ENCODE measurements at places on chromosomes 5 and 9.
A peak's percentile ranks its signal among the peaks of the same experiment; 100 is the strongest.

GRCh38 chr5:168228668-168229067, 62.8 kb upstream of the WWC1 start:
- DNase-seq: no peak

- no peak for DNase-seq
Measured at GRCh38 chr5:24854350-24854749, 209.6 kb upstream of the CDH10 start.

DNA sequence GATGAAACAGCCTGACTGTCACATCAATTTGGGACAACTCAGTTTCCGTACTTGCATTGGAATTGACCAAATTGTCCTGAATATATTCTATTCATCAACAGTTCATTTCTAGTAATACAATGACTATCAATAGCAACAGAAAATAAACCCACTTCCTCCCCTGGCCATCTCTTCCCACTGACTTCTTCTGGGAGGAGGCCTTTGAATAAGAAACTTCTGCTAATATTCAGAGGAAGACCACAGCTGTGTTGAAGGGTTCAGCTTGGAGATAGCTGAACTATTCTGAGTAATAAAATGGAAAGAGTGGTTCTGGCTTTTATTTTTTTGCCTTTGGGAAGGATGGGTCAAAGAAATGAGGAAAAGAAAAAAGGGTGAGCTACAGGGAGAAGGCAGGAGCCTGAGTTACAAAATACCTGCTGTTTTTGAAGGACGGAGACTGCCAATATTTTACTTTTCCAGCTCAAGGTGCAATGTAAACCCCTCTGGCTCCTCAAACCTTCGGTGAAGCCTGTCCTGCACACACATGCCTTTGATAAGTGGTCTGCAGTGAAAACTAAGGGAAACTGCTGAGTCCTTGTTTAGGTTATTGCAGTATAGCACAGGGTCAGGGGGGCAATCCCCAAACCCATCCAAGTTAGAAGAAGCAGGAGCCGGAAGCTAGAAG, 29.9 kb downstream of the FYB1 start:
- DNase-seq: no peak

DNA sequence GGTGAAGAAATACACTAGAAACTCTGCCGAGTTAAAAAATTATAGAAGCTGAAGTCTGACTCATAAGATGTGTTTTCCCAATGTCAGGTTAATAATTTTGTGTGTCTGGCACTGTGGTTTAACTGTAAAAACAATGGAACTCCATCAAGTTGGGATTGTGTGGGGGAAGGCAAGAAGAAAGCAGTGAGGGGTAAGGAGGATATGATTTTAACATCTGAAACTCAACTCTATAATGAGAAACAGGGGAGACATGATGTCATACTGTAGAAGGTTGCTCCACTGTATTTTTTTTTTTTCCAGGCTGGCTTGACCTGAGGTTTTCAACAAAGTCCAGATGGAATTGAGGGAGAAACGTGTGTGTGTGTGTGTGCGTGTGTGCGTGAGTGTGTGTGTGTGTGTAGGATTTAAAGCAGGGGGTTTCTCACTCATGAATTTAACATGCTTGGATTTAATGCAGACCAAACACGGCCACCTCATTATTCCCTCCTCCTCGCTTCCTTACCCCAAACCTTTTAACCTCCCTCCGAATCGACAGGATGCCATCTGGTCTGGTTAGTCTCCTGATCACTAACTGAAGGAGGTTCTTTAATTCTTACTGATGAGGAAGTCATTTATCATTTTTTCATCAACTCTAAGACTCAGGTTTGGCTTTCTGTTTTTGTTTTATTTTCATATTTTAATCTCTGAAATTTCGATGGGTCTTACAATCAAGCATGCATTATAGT, 140.2 kb upstream of the LPAR1 start:
- no peak for DNase-seq

DNA sequence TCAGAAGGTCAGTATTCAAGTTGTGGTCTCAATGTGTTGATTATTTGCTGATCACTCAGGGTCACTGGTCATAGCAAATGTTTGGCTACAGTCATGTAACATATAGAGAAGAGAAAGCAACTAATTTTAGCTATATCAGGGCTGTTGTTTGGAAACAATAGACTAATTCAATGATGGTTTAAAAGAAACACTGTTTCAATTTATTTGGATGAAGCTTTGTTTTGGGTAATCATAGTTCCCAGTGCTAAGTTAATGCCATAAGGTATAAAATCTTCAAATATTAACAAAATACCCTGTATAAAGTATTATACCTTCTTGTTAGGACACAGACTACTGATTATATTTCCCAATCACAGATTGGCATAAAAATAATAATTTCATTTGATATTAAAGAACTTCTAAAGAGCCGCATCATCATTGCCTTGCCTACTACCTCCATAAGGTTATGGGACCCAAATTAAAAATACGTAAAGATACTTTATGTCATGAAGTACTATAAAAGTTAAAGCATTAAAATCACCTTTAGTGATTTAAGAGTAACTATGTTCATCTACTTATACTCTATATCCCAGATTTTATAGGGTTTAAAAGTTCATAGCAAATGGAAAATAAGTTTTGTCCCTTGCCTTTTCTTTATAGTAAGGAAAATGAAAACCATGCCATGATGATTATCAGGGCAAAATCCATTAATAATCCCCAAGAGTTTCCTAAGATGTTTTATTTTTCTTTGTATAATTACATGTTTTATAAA, 6.0 kb downstream of the NR3C1 start:
- DNase-seq: no peak

DNA sequence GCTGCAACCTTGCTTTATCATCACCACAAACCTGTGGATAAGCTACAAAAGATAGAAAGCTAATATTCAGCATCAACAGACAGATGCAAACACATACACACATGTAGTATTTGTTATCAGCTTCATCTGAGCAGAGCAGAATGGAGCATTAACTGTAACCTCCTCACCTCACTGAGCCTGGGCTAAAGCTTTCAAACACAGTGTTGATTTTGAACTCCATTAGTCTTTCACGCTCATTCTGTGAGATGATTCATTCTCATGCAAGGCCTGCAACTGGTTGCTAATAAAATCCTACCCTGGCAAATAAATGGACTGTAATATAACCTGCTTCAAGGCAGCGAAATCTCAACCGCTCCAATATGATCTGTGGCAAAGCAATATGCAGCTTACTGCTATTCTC, 1360.6 kb upstream of the ACO1 start:
- no peak for DNase-seq

GRCh38 chr5:157563929-157564716, 11.5 kb downstream of the ADAM19 start:
- no peak for DNase-seq

DNA sequence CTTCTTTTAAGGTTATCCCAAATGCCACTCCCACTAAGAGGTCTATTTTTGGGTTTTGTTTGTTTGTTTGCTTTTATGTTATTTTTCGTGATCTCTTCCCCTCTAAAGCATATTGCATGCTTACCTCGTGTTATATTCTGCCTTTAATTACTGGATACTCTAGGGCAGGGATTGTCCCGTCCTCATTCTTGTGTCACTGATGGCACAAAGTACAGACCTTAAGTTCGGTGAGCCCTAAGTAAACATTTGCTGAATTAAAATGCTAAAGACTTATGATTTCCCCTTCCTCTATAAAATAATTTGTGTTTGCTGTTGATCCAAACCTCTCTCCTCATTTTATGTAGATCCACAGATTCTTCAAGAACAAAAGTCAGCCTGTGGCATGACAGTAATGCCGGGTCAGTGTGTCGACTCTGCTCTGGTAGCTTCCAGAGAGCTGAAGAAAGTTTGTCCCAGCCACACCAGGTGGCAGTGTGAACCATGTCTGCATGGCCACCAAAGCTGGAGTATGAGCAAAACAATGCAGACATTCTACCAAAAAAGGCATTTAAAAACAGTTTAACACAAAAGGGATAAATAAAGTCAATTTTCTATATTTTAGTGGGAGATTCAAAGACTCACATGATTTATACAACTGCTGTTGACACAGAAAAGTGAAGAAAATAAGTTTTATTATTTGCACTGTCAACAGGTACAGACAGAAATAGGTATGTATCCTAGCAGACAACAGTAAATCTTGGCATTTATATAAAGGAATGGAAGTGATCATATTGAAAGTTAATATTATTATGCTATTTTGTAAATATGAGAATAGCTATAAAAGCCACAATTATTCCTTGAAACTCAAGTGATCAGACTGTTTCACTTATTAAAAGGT, 17.9 kb upstream of the POC5 start:
- DNase-seq: peak; percentile 46

DNA sequence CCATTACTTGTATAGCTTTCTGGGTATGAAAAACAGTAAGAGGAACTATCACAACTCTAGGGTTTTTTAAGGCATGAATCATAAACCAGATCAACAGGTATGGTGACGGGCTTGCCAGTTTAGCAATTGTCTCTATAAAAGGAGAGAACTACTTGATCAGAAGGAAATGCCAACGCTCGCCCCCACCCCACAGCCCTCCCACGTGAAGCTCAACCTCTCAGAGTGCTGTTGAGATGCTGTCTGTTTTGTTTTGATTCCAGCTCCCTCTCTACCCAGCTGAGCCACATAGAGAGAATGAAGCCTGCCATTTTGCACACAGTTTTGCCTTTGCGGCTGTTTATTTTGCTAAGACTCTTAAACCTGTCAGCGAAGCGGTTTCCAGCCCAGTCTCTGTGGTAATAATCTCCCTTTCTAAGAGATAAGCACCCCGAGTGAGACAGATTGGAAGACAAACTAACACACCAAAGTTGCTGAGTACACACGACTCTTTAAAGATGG, 257.9 kb upstream of the ANKRD55 start:
- peak; percentile 24 for DNase-seq

- no peak for DNase-seq
Measured at GRCh38 chr5:81912933-81913332, 58.9 kb upstream of the ATG10 start.

DNA sequence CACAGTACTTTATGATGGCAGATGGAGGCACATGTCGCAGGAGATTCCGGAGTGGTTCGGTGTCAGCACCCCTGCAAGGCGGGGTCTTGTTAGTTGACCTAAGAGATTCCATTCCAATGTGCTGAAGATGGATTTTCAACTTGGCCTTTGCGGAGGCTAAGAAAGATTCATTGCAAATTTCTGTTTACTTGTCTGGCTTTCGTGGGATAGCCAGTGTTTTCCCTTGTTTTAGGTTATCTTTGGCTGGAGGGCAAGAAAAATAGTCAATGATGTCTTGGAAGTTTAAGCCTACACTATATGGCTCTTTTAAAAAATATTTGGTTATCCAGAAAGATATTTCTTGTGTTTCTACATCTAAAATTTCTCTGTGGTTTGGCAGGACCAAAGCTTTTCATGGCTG, 123.6 kb upstream of the PTCH1 start:
- DNase-seq: no peak

GRCh38 chr9:133119846-133120500, 1.1 kb downstream of the RALGDS start:
- no peak for DNase-seq

DNA sequence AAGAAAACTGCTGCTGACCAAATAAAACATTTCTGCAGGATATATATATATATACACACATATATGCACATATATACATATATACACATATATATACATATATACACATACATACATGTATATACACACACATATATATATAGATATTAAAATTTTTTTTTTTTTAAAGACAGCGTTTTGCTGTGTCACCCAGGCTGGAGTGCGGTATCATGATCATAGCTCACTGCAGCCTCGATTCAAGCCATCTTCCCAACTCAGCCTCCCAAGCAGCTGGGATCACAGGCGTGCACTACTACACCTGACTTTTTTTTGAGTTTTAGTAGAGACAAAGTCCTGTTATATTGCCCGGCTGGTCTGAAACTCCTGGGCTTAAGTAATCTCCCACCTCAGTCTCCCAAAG, 2.7 kb downstream of the MRPL22 start:
- no peak for DNase-seq

GRCh38 chr9:112680731-112681402, 37.0 kb downstream of the INIP start:
- no peak for DNase-seq

DNA sequence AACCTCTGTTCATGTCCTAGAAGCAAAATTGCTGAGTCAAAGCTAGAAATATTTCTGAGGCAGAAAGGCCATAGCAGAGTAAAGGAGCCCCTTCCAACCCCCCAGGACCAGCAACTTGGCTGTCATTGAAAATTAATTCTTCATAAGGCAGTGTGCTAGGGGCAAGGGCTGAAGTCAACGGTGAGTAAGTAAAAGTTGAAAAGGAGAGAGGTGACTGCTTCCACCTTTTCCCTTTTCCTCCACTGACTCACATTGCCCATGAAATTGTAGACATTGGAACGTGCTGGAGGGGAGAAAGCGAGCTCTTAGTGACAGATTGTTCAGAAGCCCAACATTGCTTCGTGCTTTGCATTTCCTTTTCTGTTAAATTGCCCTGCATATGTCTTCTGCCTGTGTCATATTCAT, 19.1 kb downstream of the GLRA1 start:
- no peak for DNase-seq

GRCh38 chr9:107866711-107867311, 377.2 kb upstream of the KLF4 start:
- DNase-seq: no peak

DNA sequence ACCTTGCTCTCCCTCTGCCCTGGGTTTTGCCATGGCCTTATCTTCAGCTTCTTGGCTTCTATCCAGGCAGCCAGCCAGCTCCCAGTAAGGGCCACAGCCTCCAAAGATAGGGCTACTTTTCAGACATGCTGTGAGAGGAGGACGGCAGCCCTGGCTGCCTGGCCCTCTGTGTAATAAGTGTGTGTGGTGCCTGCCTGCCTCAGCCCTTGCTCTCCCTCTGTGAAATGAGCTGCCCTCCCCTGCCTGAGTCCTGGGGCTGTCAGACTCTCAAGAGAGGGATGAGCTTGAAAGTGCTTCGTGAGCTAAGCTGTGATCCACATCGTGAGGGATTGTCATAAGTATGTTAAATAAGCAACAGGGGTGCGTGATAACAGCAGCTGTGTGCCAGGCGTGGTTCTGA, 8.1 kb downstream of the NDST1 start:
- no peak for DNase-seq

DNA sequence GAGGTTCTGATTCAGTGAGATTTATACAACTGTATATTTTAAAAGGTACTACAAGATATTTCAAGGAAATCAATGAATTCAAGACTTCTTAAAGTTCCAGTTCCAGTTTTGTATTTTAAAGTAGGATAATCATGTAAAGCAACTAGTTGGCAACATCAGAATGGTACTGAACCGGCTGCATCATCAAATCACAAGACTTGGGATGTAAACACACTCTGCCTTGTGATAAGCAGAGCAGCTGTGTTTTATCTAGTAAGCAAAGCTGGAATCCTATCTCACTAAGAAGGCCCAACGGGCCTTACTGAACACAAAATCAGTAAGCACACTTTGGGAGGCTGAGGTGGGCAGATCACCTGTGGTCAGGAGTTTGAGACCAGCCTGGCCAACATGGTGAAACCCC, 327.2 kb upstream of the NREP start:
- DNase-seq: no peak

DNA sequence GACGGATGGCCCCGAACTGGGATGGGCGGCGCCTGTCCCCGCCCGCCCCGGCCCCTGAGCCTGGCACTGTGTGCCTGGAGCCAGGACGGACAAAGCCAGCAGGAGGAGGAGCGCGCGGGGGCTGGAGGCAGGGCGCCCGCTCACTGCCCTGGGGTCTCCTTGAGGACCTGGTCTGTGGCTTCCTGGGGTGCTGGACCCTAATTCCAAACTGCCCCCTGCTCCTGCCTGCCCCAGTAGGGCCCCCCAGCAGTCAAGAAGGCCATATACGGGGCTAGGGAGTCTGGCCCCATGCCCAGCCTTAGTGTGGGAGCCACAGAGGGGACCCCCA, 29.2 kb upstream of the RXRA start:
- no peak for DNase-seq

Data from HEK293T (cell line).